IPS-NIHi11 (cell line): ENCODE measurements at places on chromosomes 11 and 22.

DNA sequence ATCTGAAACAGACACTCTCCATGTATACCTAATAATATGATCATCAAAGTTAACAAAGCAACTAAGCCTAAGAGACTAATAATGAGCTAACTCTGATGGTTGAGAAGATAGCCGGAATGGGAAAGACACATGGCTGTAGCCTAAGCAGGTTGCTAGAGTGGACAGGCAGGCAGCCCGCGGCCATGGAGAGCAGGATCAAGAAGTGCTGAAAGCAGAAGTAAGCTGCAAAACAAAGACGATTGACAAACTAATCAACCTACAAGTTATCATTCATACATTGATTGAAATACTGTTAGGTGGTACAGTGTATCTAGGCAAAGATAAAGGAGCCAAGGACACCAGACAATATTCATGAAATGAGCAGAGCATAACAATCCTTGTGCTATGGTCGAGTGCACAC lies 29.3 kb downstream of the SLN start:
- DNase-seq = no peak

GRCh38 chr11:13242564-13242963 lies 35.0 kb upstream of the BMAL1 start:
- no peak for DNase-seq

GRCh38 chr22:19761725-19762567 lies 1.4 kb downstream of the TBX1 start:
- no peak for DNase-seq

GRCh38 chr11:35529971-35530495 lies 4.6 kb upstream of the PAMR1 start:
- DNase-seq = peak; percentile 29

DNA sequence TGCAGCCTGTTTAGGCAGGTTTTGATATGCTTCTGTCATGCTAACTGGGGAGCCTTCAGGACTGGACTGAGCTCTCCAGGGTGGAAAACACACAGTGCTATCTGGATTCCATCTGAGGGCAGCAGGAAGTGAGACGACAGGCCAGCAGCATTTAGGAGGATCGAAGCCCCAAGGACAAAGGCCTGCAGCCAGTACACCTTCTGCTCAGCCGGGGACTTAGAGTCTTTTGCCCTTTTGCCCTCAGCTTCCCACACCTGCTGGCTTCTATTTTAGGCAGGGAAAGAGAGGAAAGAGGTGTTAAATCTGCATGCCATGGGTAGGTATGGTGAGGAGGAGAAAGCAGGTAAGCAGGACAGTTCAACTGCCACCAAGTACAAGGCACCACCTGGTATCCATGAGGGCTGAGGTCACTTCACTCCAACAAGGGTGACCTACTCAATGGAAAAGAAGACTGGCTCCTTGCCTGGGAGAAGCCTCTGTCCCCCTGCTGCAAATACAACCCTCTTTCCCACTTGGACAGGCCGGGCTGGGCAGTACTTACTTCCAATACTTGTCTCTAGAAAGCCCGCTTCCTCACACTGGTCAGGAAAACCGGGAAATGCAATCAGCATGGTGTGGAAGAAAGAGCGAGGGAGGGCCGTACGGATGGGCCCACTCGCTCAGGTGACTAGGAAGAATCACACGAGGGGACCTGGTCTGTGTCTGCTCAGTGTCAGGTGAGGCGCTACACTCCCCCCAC lies 12.3 kb downstream of the LARGE2 start:
- no peak for DNase-seq

- DNase-seq = no peak
Observed at GRCh38 chr11:5712507-5712906, 22.9 kb downstream of the TRIM22 start.
